ENCODE measurements at places on chromosomes 5 and 9. TPM values are rescaled to one million over a fixed set of nuclear protein-coding genes. Genes with fewer than 3 reads are reported as not detected.

Gene MCC
- 3.8 TPM for polyA plus RNA-seq

Gene HINT2
- polyA plus RNA-seq, result 69.9 TPM

DNA sequence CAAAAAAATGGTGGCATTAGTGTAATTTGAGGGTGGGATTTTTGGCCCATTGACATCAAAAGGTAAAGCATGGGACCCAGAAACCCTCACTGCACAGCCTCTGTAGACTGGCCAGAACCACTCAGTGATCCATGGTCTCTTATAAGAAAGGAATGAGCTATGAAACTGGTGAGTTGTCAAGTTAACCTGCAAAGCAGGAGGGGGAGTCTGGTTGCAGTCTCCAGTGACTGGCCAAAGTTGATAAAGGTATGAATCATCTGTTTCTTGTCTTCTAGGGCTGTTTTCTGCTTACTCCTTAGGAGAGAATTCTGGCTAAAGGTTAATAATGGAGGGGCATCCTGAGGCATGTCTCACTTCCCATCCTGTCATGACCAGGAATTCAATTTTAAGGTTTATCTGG lies 325.2 kb downstream of the TLR4 start:
- no peak for DNase-seq

Gene ADAMTS16
- polyA plus RNA-seq, result 2.8 TPM

Gene ABLIM3
- polyA plus RNA-seq, result 0.19 TPM

DNA sequence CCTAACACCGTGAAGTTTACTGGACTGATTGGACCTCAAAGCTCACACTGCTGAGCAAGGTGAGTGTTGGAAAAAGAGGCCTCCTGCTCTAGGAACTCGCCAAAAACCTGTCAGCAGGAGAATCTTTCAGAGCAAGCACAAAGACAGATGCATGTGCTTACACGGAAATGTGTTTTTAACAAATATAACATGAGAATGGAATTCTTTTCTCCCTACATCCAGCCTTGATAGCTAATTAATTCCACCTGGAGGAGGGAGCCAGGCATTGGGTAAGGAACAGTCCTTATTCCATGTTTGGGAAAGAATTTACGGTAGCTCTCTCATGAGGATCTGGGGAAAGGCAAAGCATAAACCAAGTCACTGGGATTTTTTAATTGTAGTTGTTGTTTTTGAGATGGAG lies 98.8 kb downstream of the KLF4 start:
- no peak for DNase-seq

- DNase-seq, result no peak
Observed at GRCh38 chr5:122401976-122402725, 90.1 kb downstream of the SNCAIP start.

DNA sequence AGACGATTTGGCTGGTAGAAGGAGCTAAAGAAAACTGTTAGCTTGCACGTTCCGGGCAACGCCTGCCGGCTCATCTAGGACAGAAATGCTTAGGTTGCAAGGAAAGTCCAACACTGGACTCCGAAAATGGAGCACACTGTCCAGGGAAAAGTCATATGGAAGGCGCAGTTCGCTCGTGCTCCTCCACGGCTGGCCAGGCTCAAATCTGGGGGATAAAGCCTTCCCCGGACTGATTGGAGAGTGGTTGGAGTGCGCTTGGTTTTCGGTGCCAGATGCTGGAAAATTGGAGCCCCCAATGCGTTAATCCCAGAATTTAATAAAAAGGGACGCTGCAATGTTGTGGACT lies 955 bp downstream of the CDH6 start:
- DNase-seq, result no peak

- DNase-seq, result no peak
Observed at GRCh38 chr9:94745806-94746540, 19.5 kb downstream of the AOPEP start.

Gene IQGAP2
- polyA plus RNA-seq, result 57.3 TPM

- no peak for DNase-seq
Observed at GRCh38 chr5:6311568-6312501, 66.5 kb downstream of the MED10 start.

Gene CD14
- 0.17 TPM for polyA plus RNA-seq

GRCh38 chr9:14756291-14756690 lies 33.8 kb upstream of the CER1 start:
- no peak for DNase-seq

DNA sequence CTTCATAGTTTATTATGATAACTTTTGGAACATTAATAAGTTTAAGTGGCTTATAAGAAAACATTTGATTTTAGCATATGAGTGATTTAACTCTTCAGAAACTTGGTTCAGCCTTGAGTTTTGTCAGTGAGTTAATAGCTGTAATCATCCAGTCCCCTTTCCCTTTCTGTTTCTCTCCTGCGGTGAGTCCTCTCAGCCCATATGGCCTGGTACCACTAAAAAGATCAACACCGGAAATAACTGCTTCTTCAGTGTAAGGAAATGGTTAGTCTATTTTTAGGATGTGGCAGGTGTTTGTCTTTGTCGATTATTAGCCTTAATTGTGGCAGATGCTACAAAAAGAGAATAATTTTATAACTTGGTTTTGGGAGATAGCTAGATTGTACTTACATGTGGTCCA lies 120.2 kb upstream of the GRHPR start:
- no peak for DNase-seq

Gene ZCCHC10
- polyA plus RNA-seq, result 90.1 TPM

GRCh38 chr5:32193591-32193990 lies 19.5 kb upstream of the GOLPH3 start:
- DNase-seq, result no peak

DNA sequence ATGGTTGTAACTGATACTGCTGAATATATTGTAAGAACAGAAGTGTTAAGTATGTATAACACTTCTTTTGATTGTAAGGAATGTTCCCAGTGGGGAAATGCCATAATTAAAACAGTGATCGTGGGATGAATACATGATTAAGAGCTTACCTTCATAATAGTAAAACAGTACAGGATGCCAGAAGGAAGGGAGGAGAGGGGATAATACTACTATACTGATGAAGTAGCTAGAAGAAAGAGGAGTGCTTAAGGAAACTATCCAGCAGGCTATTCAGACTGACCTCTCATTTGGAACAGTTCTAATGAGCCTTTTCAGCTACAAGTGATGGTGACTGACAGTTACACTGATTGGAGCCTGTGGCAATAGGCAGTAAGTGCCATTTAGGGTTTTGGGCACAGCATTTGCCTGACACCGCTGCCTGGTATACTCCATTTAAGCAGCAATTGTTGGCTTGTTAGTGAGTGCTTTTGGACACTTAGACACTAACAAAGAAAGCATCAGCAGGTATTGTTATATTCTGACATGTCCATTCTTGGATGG lies 33.8 kb upstream of the KDM4C start:
- no peak for DNase-seq

DNA sequence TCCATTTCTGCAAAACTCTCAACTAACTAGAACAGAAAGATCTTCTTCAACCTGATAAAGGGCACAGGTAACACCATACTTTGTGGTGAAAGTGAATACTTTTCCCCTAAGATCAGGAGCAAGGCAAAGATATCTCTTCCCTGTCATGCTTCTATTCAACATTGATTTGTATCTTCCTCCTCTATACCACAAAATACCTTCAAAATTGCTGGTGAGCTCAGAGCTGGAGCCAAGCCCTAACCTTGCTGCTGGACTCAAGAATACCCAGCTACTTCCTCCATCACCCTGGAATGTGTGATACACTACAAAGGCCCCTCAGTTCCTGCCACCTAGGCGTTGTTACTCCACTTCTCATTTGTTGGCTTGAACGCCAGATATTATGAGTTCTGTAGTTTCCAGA lies 499.0 kb downstream of the ACTL7B start:
- no peak for DNase-seq

GRCh38 chr9:15549611-15550010 lies 3.2 kb upstream of the CCDC171 start:
- no peak for DNase-seq

DNA sequence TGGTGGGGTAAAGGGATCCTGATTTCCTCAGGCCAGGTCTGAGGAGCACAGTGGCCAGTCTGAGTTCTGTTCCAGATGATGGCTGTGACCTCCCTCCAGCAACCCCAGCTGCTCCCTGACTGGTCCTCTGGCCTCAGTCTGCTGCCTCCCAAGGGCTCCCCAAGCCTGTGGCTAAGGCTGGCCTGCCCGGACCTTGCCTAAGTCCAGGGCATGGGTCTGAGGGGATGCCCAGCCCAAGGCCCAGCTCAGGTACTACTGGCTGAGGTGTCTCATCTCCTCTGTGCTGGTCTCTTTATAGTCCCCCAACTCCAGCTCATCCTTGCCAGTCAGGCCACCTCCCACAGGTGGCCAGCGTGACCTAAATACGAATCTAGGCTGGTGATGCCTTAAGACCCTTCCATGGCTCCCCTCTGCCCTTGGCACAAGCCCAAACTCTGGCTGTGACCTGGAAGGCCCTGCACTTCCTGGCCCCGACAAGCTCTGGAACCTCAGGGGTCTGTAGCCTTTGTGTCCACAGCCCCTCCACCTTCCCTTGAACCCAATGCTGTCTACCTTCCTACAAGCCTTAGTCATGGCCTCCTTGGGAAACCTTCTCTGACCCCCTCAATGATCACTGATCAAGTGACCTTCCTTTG lies 9.8 kb downstream of the KIF12 start:
- no peak for DNase-seq

- no peak for DNase-seq
Observed at GRCh38 chr5:146213210-146213826, 9.9 kb downstream of the RBM27 start.

- peak; percentile 91 for DNase-seq
Observed at GRCh38 chr9:35646153-35646532, 4.6 kb downstream of the SIT1 start.

Gene LHX3
- polyA plus RNA-seq, result not detected

- peak; percentile 90 for DNase-seq
Observed at GRCh38 chr5:91225848-91226686, 157.1 kb downstream of the ARRDC3 start.

GRCh38 chr5:158390577-158390976 lies 531.6 kb upstream of the CLINT1 start:
- no peak for DNase-seq

DNA sequence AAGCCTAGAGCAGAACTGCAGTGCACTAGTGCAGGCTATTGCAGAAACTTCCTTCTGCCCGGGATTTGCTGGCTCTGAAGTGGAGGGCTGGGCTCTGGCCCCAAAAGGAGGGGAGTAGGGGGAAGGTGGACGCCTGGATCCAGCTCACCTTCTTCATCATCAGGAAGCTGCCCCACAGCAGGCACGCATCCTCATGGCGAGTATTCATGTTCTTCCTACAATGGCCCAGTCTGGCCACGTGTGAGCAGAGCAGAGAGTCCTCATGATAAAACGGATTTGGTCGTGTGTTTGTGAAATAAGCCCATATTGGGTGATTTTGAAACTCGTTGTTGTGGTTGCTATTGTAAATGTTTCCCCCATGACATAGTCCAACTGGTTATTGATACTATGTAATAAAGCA lies 8.2 kb upstream of the GLIPR2 start:
- no peak for DNase-seq

Gene SHOC1
- polyA plus RNA-seq, result 0.21 TPM

DNA sequence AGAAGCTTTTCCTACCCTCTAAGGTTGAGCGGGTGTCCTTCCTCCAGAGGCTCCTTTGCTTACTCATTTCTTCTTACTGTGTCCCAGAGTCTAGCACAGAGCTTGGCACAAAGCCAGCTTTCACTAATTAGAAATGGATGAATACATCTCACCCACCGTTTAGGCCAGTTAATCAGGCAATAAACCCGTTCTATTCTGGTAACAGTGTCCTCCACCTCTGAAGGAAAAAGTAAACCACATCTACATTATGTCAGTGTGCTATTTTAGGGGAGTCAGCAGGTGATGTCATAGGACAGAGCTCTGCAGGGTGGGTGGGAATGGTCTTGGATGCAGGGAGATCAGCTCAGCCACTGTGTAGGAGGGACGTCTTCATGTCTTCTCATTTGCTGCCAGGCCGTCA lies 109.2 kb downstream of the OSTF1 start:
- DNase-seq, result no peak
